ENCODE measurements at places on chromosomes 3 and 15.

DNA sequence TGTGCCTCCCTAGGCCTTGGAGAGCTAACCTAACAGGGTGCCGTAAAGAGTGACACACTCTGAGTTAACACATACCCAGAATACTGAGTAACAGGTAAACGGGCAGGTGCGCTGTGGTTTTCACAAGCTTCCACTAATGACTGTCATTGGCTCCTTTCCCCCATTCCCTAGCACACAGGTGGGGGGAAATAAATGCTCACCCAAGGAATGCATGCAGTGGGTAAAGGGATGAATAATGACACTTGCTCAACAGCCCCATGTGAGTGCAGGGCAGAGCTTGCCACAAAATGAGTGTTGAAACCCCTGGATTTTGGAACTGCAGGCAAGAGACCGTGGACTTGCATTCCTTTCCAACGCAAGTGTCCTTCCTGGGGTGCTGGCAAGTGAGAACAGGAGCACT, 57.6 kb downstream of the ADAMTS17 start:
- DNase-seq: no peak

GRCh38 chr3:33749546-33750210, 31.6 kb upstream of the CLASP2 start:
- no peak for DNase-seq

DNA sequence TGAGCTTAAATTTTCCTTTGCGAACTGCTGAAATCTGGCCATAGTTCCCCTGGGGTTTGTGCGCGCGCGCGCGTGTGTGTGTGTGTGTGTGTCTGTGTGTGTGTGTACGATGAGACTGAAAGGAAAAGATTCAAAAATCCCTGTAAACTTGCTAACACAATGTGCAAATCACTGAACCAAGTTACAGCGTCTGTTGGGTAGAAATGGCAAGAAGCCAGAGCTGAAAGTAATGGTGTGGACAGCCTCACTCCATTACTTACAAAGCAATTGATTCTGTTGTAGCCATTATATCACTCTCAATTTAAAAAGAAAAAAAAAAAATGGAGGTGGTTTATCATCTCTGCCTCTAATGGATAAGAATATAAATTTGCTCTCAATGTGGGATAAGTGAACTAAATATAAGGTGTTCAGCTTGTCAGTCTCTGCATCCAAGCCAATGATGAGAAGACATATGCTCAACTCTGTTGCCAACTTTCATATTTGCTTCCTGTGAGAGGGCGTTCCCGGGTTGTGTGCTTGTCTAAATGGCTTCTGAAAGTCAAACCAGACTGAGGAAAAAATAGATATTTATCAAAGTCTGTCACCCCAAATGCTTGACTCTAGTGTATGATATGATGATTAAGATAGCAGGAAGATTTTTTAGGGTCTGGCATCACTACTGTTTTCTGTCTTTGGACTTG, 422.2 kb downstream of the ZNF385D start:
- DNase-seq: no peak

DNA sequence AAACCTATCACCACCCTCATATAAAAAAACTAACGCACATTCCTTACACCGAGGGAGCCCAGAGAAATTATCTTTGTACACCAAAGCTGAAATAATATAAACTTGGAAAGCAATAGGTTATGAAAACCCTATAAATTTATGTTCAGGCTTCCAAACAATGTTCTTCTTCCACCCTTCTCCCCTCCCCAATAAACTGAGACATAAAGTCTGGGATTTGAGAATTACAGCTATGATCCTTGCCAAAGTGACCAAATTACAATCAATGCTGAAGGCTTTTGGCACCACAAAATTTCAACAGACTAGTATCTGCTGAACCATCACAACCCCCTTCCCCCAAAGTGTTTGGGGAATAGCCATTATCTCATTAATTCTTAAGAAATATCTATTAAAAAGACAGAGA, 237.8 kb downstream of the FMN1 start:
- no peak for DNase-seq

DNA sequence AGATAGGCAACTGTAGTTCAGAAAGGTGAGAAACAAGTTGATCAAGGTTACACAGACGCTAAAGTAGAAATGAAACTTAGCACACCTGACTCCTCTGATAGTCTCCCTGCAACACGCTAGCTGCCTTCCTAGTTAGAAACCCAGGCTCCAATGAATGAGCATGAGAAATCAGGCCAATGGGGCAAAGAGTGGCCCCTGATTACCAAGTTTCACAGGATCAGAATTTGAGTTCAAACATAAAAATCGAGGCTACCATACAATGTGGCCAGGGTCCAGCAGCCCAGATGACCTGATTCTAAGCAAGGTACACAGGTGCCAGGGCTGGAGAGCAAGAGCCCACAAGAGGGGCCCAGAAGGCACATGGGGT, 7.7 kb downstream of the PLD1 start:
- DNase-seq: no peak

Measured in GM13977 (cell line).